ENCODE measurements at places on chromosomes 2 and 18.

GRCh38 chr2:15553519-15553918 lies 7.6 kb downstream of the NBAS start:
- no peak for DNase-seq

DNA sequence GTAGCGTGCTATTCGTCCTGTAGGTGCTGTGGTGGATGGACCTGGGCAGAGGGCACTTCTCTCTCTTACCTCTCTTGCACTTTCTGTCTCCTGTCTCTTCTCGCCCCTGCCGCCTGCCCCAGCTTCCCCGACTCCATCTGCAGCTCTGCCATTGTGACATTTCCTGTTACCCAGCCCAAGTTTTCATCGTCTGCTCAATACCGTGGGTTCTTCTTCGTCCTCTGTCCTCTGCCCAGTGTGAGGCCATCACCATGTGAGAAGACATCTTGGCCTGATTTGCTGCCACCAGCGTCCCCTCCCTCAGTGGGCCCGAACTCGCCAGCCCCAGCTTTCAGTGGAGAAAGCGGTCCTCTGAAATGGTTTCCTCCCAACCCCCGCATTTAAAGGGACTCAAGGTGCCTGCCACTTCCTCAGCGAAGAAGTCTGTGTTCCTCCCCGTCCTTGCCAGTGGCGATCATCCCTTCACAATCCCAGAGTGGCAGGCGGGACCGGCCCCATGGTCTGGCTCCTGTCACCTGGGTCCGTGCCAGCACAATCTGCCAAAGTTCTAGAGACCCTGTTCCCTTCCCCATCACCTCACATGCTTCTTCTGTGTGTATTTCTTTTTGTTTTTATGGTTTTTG lies 18.0 kb downstream of the TGOLN2 start:
- DNase-seq: no peak

DNA sequence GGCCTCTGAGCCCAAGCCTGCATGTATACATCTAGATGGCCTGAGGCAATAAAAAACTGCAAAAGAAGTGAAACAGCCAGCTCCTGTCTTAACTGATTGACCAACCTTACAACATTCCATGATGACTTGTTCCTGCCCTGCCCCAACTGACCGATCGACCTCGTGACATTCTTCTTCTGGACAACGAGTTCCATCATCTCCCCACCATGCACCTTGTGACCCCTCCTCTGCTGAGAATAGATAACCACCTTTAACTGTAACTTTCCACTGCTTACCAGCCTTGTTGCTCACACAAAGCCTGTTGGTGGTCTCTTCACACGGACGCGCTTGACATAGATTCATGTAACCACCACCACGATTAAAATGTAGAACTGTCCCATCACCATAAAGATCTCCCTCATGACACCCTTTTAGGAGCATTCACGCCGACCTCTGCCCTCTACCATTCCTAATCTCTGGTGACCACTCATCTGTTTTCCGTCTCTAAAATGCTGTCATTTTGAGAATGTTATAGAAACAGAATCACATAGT lies 120.1 kb upstream of the REV1 start:
- no peak for DNase-seq

GRCh38 chr2:184727813-184728212 lies 129.5 kb downstream of the ZNF804A start:
- DNase-seq: no peak

DNA sequence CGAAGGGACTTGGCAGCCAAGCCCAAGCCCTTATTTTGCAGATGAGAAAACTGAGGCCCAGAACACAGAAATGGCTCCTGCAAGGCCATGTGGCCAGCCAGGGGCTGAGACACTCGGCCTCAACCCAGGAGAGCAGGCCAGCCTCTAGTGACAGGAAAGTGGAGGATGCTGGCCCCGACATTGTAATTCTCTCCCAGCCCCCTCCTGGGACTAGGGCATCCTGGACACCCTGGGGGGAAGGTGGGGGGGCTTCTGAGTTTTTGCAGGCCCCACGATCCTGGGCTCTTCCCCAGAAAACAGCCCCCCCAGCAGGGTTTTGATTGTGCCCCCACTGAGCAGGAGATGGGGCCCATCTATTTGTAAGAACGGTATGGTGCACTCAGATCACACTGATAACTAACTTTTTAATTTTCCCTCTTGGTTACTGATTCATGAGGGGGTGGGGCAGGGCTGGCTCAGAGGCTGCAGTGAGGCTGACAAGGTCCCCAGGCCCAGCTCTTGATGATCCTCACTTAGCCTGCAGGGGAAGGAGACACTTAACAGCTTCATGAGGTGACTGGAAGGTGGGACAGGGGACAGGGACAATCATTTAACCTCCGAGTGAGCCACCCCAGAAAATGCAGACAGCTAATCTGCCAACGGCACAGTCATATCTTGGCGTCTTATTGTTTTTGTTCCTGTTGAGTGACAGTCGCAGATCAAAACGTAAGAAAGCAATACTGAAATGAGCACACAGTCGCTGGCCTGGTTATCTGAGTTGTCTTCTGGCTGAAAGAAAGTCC lies 18.9 kb downstream of the SMAD7 start:
- no peak for DNase-seq

Measured in ureter (tissue), 1 donor.